ENCODE measurements at places on chromosomes 2 and 18. TPM values are rescaled to one million over a fixed set of nuclear protein-coding genes. Genes with fewer than 3 reads are reported as not detected.

Gene PLEKHH2
- total RNA-seq, result 2.7 TPM

Gene GYPC
- 157 TPM for total RNA-seq

Gene GAD1
- not detected for total RNA-seq

Gene ACMSD
- not detected for total RNA-seq

Gene NT5C1B
- total RNA-seq, result not detected

Gene TRIM43
- not detected for total RNA-seq

DNA sequence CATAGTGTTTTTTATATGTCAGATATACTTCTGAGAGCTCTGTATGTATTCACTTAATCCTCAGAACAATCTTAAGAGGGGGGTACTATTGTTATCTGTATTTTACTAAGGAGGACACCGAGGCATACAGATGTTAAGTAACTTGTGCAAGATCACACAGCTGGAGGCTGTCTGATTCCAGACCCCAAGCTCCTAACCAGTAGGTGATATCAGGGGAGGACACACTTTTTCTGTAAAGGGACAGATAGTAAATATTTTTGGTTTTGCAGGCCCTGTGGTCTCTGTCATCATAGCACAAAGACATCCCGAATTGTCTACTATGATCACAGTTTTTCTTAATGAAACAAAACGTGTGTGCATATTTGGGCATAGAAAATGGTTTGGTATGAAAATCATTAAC is 143.7 kb downstream of the LAMA3 start:
- no peaks in the 10 kb centered on the region for H3K27me3 ChIP-seq
- H3K27ac ChIP-seq, result no peak overlapping the region
- DNase-seq, result no peak
- H3K4me1 ChIP-seq, result peaks cover 3% of the 10 kb centered on the region
- no peak overlapping the region for H3K4me3 ChIP-seq
- H3K36me3 ChIP-seq, result no peaks in the 10 kb centered on the region

DNA sequence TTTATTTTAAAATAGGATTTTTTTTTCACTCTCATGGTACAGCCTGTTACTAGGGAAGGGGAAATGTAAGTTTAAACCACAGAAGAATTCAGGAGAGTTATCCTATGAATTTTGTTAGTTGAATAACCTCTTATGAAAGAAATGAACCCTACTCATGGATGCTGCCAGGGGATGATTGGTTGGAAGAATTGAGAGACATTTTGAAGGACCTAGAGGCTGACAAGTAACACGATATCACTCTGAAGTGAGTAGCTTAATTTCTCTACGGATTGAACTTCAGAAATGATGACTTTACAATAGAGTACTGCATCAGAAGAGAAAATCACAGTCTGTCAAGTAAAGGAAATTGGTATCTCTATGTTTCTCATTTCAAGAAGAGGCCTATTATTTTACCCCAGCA is 1346.2 kb downstream of the SUCLG1 start:
- no peak for DNase-seq
- no peaks in the 10 kb centered on the region for H3K27me3 ChIP-seq
- H3K36me3 ChIP-seq, result no peaks in the 10 kb centered on the region
- H3K4me1 ChIP-seq, result no peaks in the 10 kb centered on the region

- H3K4me1 ChIP-seq, result no peaks in the 10 kb centered on the region
- no peaks in the 10 kb centered on the region for H3K36me3 ChIP-seq
- no peak overlapping the region for H3K4me3 ChIP-seq
- H3K27ac ChIP-seq, result no peak overlapping the region
These were observed 9.0 kb downstream of the MALL start for GRCh38 chr2:110106642-110107041.

GRCh38 chr18:32754508-32755263 is 18.1 kb downstream of the KLHL14 start:
- no peak for DNase-seq
- H3K36me3 ChIP-seq, result no peaks in the 10 kb centered on the region
- no peaks in the 10 kb centered on the region for H3K27me3 ChIP-seq

GRCh38 chr2:53438100-53438499 is 329.5 kb upstream of the CHAC2 start:
- no peaks in the 10 kb centered on the region for H3K36me3 ChIP-seq
- H3K27me3 ChIP-seq, result no peaks in the 10 kb centered on the region
- no peaks in the 10 kb centered on the region for H3K4me1 ChIP-seq
- no peak overlapping the region for H3K4me3 ChIP-seq

DNA sequence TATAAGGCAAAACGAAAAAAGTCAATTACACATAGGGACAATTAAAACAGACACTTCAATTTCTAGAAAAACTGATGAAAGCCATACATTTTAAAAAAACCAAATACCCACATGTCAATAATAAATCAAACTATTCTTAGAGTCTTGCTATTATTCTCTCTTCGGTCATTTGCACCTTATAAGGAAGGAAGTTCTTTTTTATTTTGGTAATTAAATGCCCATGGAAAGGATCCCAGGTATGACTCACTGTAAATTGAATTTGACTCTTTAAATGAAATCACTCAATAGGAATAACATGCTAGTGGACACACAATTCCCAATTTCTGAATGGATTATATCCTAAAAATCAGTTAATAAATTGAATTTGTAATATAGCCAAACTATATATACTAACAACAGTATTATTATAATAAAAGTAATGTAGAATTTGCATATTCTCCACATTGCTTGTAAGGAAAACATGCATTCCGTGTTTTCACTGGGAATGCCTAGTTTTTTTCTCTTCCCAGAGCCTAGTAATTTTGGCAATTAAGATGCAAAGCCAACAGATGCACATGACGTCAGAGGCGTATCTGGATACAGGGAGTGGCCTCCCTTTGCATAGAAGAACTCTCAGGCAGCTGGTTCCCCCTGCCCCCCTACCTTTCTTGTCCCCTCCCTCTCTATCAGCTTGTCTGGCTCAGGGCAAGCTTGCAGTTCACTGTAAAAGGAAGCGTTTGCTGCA is 153.5 kb upstream of the PGAP1 start:
- peaks cover 95% of the 10 kb centered on the region for H3K36me3 ChIP-seq
- no peak overlapping the region for H3K27ac ChIP-seq
- no peak overlapping the region for H3K4me3 ChIP-seq
- no peaks in the 10 kb centered on the region for H3K27me3 ChIP-seq
- DNase-seq, result no peak
- no peaks in the 10 kb centered on the region for H3K4me1 ChIP-seq

DNA sequence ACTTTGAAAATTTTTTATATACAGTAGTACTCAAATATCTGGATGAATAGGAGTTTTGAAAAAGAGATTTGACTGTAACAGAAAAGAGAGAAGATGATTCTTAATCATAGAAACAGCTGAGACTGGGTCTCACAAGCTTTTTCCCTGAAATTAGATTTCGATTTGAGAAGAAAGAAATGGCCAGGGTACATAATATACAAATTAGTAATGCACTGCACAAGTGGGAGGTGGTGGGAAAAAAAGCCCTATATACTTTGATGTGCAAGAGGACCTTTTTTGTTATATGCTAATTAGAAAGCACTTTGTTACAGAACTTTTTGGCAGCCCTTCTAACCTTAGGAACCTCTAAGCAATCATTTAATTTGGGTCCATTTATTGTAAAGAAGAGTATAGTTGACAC is 62.9 kb downstream of the EML4 start:
- no peak overlapping the region for H3K4me3 ChIP-seq
- DNase-seq, result no peak
- H3K36me3 ChIP-seq, result peaks cover 7% of the 10 kb centered on the region

- H3K27ac ChIP-seq, result no peak overlapping the region
- no peak overlapping the region for H3K4me3 ChIP-seq
- H3K4me1 ChIP-seq, result no peaks in the 10 kb centered on the region
- H3K36me3 ChIP-seq, result no peaks in the 10 kb centered on the region
These were observed 717.2 kb downstream of the RNF144A start for GRCh38 chr2:7634409-7634808.

DNA sequence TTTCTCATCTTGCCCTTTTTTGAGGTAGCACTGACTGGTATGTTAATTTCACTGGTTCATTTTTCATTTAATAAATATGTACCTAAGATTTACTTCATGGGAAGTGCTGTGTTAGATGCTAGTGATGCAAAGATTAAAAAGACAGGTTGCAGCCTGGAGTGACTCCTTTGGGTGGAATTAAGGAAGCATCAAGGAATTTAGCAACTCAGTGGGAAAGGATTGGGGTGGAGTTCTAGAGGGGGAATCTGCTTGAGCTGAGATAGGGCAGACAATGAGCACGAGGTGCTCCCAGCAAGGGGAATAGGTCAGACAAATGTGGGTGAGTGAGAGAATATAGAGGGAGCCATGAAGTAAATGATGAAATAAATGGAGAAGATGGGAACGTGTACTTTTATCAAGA is 57.0 kb downstream of the LYPD6 start:
- H3K27ac ChIP-seq, result no peak overlapping the region
- H3K36me3 ChIP-seq, result no peaks in the 10 kb centered on the region
- H3K27me3 ChIP-seq, result no peaks in the 10 kb centered on the region

DNA sequence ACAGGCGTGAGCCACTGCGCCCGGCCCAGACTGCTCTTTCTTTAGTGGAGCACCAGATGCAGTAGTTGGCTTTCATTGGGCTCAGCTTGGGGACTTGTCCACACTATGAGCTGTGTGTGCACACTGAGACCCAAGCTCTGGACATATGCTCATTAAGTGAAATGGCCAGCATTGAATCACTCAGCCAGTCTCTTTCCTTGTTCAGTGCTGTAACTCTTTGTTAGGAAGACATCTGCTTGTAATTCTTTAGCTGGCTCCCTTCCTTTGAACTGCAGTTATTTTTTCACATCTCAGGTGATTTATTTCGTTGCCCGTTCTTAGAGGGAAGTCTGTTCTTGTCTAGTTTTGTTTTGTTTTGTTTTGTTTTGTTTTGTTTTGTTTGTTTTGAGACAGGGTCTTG is 70.5 kb downstream of the CAB39 start:
- no peak for DNase-seq
- H3K4me1 ChIP-seq, result peaks cover 40% of the 10 kb centered on the region
- no peak overlapping the region for H3K4me3 ChIP-seq
- H3K27me3 ChIP-seq, result no peaks in the 10 kb centered on the region
- H3K36me3 ChIP-seq, result peaks cover 34% of the 10 kb centered on the region

GRCh38 chr18:24456549-24456948 is 3.9 kb upstream of the HRH4 start:
- no peak overlapping the region for H3K4me3 ChIP-seq
- no peak overlapping the region for H3K27ac ChIP-seq
- no peak for DNase-seq
- no peaks in the 10 kb centered on the region for H3K27me3 ChIP-seq
- peaks cover 3% of the 10 kb centered on the region for H3K36me3 ChIP-seq

- no peaks in the 10 kb centered on the region for H3K36me3 ChIP-seq
- no peak overlapping the region for H3K27ac ChIP-seq
- H3K27me3 ChIP-seq, result no peaks in the 10 kb centered on the region
- no peak for DNase-seq
- no peak overlapping the region for H3K4me3 ChIP-seq
These were observed 157.2 kb downstream of the MAP2 start for GRCh38 chr2:209581040-209581439.

GRCh38 chr2:1708476-1709334 is 35.6 kb downstream of the PXDN start:
- no peaks in the 10 kb centered on the region for H3K4me1 ChIP-seq
- H3K4me3 ChIP-seq, result no peak overlapping the region
- no peak for DNase-seq
- no peaks in the 10 kb centered on the region for H3K27me3 ChIP-seq

GRCh38 chr2:215277944-215278343 is 33.9 kb upstream of the ATIC start:
- DNase-seq, result no peak
- H3K4me1 ChIP-seq, result no peaks in the 10 kb centered on the region
- no peak overlapping the region for H3K4me3 ChIP-seq
- H3K36me3 ChIP-seq, result no peaks in the 10 kb centered on the region
- no peak overlapping the region for H3K27ac ChIP-seq

DNA sequence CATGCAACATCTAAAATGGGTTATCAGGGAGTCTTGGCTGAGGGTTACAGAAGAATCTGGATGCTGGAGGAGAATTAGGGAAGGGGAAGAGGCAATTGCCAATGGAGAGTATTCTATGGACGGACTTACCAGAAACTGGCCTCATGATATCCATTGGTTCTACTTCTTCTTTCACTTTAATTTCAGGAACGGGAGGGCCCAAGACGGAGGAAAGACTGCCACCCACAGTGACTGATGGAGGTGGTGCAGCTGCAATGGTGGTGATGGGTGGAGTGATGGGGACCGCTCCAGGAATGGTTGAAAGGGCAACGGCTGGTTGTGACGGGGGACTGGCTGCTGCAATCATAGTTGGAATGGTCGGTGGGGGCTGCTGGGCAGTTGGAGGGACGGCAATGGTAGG is 69.1 kb upstream of the AMMECR1L start:
- H3K27ac ChIP-seq, result no peak overlapping the region
- no peaks in the 10 kb centered on the region for H3K27me3 ChIP-seq
- H3K36me3 ChIP-seq, result peaks cover 70% of the 10 kb centered on the region
- no peaks in the 10 kb centered on the region for H3K4me1 ChIP-seq
- no peak for DNase-seq

DNA sequence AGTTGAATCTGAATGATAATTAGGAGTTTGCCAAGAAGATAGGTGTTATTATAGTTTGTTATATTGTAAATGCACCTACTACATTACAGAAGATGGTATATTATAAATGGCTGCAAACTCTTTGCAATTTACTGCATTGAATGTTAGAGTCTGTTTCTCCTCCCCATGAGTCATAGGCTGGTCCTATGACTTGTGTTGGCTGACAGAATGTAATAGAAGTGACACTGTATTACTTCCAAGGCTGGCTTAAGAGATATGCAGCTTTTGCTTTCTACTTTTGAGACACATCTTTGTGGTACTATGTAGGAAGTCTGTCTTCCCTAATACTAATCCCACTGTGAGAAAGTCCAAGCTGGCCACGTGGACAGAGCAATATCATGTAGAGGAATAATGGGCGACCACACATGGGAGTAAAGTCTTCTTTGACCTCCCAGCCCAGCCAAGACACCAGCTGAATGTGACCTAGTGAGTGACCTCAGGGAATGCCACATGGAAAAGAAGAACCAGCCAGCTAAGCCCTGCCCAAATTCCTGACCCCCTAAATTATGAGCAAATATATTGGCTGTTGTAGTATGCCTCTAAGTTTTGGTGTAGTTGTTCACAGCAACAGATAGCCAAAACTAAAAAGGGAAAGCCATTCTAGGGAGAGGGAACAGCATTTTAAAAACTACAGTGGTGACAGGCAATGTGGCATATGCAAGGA is 6.8 kb upstream of the DDX1 start:
- no peak for DNase-seq
- H3K4me1 ChIP-seq, result no peaks in the 10 kb centered on the region
- H3K4me3 ChIP-seq, result no peak overlapping the region
- no peak overlapping the region for H3K27ac ChIP-seq

DNA sequence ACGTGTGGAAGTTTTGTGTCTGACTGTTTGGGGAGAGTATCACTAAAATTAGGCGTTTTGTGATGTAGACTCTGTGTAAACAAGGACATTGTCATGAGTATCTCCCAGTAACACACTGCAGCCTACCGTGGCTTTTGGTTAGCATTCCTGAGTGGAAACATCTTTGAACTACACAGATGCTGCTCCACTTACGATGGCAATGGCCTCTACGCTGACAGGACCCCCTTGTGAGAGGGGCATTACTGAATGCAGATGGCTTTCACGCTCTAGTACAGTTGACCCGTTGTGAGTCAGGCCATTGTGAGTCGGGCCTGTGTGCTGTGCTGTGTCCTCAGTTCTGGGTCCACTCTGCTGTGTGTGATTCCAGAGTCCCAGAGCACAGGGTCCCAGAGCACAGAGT is 34.4 kb upstream of the ADNP2 start:
- DNase-seq, result no peak
- H3K27ac ChIP-seq, result no peak overlapping the region
- H3K27me3 ChIP-seq, result no peaks in the 10 kb centered on the region
- no peaks in the 10 kb centered on the region for H3K36me3 ChIP-seq
- H3K4me1 ChIP-seq, result no peaks in the 10 kb centered on the region
